ENCODE measurements at places on chromosomes 13 and 19.

DNA sequence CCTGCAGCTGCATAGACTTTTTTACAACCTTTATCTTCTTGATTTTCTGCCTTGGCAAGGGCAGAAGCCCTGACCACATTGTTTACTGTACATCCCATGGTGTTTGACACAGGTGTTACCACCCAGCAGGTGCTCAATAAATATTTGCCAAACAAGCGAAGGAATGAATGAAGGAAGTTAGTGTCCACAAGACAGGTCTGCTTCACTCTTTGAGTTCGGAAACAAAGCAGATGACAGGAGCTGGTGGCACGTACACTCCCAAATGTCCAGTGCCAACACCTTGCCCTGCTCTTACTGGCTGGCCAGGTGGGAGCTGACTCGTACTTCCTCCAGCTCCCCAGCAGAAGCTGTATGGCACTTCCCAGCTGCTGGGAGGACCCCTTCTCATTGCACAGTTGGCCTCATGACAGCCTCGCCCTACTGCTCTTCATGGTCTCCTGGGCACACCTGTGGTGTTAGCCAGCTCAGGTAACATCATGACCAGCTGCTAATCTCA lies 22.0 kb upstream of the MUC16 start:
- DNase-seq, result no peak

- no peak for DNase-seq
These were observed 79.8 kb downstream of the ATP11A start for GRCh38 chr13:112769615-112770014.

DNA sequence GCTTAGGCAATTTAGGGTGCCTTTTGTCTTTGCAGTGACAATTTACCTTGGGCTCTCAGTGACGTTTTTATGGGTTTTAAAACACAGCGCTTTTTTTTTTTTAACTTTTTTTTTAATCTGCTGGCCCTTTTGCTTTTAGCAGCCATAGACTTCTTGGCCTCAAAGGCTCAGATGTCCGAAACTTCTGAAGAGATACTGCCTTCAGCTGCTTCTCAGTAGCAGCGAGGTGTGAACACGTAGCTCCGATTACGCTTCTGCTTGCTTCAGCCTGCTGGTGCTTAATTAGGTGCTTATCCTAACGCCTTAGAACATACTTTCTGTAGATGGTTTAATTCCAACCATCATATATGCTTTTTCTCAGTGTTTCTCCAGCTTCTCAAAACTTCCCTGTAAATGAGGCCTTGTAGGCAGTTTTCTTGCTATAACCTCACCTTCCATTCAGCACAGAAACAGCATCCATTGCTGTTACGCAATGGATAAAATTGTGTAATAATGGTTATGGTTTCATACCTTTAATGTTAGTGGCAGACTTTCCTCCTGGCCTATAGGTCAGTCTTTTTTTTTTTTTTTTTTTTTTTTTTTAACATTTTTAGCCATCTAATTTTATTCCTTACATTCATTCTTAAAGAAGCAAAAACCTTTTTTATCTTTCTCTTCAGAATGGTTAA lies 723.9 kb downstream of the GPC5 start:
- no peak for DNase-seq

- no peak for DNase-seq
These were observed 455.7 kb downstream of the SUCLA2 start for GRCh38 chr13:47545201-47546024.

DNA sequence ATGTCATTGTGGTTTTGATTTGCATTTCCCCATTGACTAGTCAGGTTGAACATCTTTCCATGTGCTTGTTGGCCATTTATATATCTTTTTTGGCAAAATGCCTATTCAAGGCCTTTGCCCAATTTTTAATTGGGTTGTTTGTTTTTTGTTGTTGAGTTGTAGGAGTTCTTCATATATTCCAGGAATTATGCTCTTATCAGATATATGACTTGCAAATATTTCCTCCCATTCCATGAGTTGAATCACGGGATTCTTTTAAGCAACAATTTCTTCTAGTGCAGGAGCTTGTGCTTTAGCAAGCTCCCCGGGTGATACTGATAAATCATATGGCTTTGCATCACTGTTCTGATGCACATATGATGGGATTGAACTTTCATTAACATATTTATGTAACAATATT lies 47.0 kb upstream of the FLT1 start:
- DNase-seq, result peak; percentile 28

DNA sequence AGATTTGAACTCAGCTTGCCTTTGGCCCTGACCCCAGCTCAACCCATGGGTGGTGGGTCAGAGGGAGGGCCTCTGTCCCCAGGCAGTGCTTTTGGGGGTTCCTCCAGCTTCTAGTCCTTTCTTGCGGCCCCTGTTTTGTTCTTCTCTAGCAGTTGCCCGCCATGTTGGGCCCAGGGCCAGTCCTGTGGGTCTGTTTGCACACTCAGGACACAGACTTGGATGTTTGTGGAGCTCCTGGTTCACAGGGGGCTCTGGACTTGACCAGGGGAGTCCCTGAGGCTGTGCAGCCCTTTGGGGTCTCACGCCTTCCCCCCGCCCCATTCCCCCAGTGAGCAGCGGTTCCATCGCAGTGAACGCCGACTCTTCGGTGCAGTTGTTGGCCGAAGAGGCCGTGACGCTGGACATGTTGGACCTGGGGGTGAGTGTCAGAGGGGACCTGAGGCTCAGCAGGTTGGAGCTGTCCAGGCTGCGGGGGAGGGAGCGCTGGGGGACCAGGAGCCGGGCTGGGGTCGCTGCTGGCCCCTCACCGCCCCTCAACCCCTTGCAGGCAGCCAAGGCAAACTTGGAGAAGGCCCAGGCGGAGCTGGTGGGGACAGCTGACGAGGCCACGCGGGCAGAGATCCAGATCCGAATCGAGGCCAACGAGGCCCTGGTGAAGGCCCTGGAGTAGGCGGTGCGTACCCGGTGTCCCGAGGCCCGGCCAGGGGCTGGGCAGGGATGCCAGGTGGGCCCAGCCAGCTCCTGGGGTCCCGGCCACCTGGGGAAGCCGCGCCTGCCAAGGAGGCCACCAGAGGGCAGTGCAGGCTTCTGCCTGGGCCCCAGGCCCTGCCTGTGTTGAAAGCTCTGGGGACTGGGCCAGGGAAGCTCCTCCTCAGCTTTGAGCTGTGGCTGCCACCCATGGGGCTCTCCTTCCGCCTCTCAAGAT lies 2.5 kb downstream of the ATP5F1D start:
- DNase-seq, result no peak

DNA sequence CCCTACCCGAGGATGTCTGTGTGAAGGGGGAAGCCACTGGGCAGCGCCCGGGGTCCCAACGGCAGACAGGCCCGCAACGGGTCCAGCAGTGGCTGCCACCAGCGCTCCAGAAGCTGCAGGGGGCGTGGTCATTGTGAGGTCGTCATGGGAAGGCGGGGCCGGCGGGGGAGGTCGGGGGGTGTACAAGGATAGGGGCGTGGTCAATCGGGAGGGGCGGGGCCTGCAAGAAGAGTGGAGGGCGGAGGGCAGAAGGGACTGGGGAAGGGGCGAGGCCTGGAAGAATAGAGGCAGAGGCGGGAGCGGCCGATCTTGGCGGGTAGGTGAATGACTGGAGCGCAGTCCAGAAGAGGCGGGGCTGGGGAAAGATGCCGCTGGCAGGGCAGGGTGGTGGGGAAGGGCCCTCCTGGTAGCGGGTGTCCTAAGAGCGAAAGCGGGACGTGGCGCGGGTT lies 4.4 kb downstream of the FUZ start:
- no peak for DNase-seq

- DNase-seq, result no peak
These were observed 211.1 kb downstream of the TEX29 start for GRCh38 chr13:111531505-111531904.

DNA sequence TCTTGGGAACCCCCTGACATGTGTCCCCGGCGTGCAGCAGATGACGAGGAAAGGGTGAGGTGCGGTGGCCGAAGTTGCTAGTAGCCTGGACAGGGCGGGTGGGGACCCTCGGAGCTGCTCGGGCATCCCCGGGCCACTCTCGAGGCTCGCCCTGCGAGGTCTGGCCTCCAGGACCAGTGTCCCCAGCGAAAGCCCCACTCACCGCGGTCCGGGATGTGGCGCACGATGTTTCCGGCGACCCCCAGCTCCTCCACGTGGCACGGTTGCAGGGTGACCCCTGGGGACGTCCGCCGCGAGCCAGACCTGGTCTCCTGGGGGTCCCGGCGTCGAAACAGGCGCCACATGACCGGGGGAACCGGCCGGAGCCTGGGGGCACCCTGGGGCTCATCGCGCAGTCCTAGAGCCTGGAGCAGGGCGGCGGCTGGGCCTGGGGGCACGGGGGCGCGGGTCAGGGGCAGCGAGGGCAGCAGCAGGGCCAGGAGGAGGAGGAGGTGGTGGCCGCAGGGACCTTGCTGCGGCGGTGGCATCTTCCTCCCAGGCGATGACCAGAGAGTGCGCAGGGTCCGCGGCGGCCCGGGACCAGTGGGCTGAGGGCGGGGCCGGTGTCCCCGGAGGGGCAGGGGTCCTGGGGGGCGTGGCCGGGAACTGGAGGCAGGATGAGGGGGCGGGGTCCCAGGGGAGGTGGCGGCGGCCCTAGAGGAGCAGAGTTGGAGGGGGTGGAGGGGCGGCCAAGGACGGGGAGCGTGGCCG lies 26.0 kb downstream of the CERS1 start:
- DNase-seq, result no peak

GRCh38 chr13:107585469-107586180 lies 629.7 kb downstream of the LIG4 start:
- DNase-seq, result no peak

GRCh38 chr19:17948514-17948900 lies 15.7 kb downstream of the CCDC124 start:
- no peak for DNase-seq
